ENCODE measurements at places on chromosomes 7 and 10. TPM values are rescaled to one million over a fixed set of nuclear protein-coding genes. Genes with fewer than 3 reads are reported as not detected.

The PRLHR gene
- not detected for total RNA-seq

The TAS2R4 gene
- total RNA-seq, result 0.62 TPM

The EGFR gene
- 63.4 TPM for total RNA-seq

The FEZF1 gene
- total RNA-seq, result not detected

The RASSF4 gene
- 13.1 TPM for total RNA-seq

The CRCP gene
- 34.4 TPM for total RNA-seq

The SPDYE1 gene
- total RNA-seq, result not detected

The GRB10 gene
- 15.1 TPM for total RNA-seq

The SPDYE16 gene
- not detected for total RNA-seq

The TRIL gene
- total RNA-seq, result 1.9 TPM

The EPO gene
- not detected for total RNA-seq

The VAX1 gene
- not detected for total RNA-seq

The NUPR2 gene
- 2.5 TPM for total RNA-seq

The UNCX gene
- not detected for total RNA-seq

The C10orf53 gene
- not detected for total RNA-seq

The GPR146 gene
- total RNA-seq, result 9.0 TPM

The ZNF488 gene
- total RNA-seq, result 4.1 TPM
